ENCODE measurements at places on chromosomes 5 and 9.
A peak's percentile ranks its signal among the peaks of the same experiment; 100 is the strongest.

GRCh38 chr5:60527072-60527471, 172.9 kb downstream of the DEPDC1B start:
- no peak for DNase-seq

GRCh38 chr9:87713278-87713987, 12.5 kb upstream of the CTSL start:
- no peak for DNase-seq

GRCh38 chr9:90099262-90099963, 494.6 kb downstream of the GADD45G start:
- no peak for DNase-seq

DNA sequence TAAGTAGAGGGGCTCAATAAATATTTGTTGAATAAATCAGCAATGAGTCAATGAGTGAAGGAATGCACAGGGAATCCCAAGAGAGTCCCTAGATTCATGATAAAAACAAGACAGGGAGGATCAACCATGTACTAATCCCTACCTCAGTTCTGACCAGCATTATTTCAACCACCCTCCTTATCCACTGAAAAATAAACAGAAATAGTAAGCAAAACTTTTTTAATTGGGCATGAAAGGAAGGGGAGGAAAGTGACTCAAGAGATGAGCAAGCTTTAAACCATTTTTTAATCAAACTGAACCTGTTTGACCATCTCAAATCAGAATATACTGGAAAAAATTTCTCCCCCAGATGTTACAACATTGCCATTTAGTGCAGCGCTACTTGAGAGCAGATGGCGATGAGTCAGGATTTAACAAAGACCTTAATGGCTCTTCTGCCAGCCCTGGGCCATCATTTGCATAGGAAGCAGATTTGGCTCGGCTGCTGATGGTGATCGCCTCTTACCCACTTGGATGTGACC, 194.8 kb upstream of the SLC30A5 start:
- peak; percentile 46 for DNase-seq

- DNase-seq, result no peak
Measured at GRCh38 chr5:148147415-148147814, 20.9 kb upstream of the SPINK14 start.

GRCh38 chr9:89021154-89021803, 30.0 kb downstream of the S1PR3 start:
- DNase-seq, result no peak

DNA sequence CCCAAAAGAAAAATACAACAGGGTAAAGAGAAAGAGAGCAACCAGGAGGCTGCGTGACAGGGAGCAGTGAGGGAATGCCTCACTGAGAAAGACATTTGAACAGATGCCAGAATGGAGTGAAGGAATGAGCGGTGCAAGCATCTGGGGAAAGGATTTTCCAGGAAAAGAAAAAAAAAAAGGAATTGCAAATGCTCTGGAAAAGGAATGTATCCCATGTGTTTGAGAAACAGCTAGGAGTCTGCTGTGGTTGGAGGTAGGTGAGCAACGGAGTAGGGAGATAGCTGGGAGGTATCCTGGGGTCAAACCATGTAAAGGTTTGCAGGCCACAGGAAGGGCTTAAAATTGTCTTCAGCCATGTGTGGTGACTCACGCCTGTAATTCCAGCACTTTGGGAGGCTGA, 23.6 kb upstream of the CEMIP2 start:
- no peak for DNase-seq

DNA sequence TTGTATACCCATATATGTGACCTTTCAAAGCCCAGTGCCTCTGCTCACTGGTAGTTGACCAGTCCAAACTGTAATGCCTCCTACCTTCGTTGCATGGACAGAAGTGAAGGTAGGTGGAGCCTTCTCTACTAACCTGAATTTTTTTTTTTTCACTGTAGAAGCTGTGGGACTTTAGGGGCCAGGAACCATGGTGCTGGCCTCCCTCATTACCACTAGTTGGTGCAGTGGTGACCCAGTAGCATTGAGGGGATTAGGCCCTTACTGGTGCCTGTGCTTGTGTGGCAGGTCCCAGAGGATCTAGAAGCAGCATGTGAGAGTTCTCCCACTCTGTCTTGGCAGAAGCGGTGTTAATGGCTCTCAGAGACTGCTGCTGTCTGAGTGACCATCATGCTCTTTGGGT, 2.3 kb downstream of the RALGPS1 start:
- DNase-seq, result peak; percentile 43

DNA sequence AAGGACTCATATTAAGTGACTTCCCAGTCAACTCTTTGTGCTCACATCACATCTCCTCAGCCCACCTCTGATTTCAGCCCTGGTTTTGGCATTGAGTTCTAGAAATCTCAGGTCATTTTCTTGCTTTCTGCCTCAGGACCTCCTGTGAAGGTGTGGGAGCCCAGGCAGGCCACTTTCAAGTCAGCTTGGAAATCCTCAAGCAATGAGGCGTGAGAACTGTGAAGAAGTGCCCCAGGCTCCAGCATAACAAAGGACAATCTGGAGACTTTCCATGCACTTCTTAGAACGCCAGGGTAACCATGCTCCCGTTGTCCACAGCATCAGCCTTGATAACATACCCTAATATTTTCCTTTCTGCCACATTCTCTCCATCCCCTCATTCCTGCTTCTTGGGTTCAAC, 131.2 kb upstream of the MAP3K1 start:
- no peak for DNase-seq

DNA sequence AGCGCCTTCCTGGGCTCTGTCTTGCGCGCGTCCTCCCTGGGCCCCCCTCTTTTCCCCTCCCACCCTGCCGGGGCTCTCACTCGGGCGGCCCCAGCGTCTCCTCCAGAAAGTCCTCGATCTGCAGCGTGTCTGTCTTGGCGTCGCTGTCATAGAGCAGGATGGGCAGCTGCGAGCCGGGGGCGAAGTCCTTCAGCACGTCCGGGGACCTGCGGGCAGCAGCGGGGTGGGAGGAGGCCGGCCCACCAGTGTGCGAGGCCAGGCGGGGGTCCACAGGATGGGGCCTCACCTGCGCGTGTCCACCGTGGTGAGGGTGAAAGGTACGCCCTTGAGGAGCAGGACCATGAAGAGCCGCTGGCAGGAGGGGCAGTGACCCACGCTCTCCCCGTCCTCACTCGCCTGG, 1.0 kb downstream of the CLIC3 start:
- no peak for DNase-seq

DNA sequence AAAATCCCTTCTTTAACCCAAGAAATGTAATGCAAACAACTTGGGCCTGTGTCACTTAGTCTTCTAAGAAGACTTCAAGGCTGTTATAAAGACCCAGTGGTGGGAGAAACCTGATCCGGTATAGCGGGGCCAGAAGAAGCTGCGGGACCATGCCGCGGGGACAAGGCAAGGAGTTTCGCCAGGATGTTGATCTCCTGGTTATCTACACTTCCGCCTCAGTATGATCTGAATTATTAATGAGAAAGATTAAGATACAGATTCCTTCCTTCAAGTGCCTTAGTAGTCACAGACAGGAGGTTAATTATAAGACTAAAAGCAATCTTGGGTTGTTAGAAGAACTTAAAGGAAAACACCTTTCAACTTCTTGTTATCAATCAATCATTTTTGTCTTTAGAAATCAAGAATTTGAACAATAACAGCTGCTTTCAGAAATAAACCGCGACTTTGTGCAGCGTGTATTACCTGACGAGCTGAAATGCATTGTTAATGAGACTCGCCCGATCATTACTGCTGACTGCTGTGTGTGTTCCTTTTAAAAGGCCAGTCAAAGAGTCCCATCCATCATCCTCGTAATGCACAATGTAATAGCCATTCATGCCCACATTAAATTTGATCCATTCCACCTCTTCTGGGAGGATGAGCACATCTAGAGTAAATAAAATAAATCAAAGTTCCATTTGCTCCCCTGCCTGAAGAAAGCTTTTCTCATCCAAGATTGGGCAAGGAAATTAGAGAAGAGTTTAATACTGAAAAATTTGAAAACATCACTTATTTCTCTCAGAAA, 22.2 kb downstream of the ERAP1 start:
- DNase-seq, result no peak

GRCh38 chr5:176489077-176489476, 40.9 kb downstream of the FAF2 start:
- DNase-seq, result no peak

- DNase-seq, result no peak
Measured at GRCh38 chr9:129574911-129575585, 45.9 kb downstream of the C9orf50 start.

- DNase-seq, result peak; percentile 39
Measured at GRCh38 chr9:6384732-6385131, 28.3 kb upstream of the UHRF2 start.

GRCh38 chr5:14179446-14179845, 36.3 kb downstream of the TRIO start:
- no peak for DNase-seq

DNA sequence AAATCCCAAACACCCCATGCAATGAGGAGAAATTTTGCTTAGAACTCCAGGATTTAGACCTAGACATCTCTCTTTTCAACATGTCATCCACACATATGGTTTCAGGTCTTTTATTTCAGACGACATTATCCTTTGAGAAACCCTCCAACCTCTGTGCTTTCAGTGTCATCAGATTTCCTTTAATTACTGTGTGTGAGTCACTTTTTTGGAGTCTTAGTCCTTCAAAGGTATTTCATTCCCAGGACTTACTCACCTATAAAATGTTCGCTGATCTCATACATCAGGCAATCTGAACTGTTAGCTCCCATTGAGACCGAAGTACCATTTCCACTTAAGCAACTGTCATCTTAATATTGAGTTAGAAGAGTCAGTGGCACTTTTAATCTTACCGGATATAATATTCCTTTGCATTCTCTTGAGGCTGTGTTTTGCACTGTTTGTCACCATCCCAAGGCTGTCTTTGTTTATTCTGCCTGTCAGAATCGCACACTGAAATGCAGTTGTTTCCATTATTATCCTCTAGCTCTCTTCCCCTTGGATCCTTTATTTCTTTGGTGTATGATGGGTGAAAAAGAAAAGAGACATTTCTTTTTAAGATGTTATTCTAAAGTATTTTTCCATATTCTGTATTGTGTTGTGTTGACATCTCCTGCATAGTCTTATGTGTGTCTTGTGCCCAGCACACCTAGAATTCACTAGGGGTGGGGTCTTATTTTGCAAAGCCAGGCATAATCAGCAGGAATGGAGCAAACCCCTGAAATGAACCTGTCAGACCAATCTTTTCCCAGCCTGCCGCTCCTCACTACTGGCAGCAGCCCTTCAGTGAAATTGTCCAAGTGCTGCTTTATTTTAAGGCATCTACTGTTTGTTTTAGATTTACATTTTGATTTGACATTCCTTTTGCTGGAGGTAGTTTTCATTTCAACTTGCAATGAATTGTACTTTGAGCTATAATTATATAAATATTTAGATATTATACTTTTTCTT, 155.4 kb downstream of the PAM start:
- DNase-seq, result peak; percentile 18

DNA sequence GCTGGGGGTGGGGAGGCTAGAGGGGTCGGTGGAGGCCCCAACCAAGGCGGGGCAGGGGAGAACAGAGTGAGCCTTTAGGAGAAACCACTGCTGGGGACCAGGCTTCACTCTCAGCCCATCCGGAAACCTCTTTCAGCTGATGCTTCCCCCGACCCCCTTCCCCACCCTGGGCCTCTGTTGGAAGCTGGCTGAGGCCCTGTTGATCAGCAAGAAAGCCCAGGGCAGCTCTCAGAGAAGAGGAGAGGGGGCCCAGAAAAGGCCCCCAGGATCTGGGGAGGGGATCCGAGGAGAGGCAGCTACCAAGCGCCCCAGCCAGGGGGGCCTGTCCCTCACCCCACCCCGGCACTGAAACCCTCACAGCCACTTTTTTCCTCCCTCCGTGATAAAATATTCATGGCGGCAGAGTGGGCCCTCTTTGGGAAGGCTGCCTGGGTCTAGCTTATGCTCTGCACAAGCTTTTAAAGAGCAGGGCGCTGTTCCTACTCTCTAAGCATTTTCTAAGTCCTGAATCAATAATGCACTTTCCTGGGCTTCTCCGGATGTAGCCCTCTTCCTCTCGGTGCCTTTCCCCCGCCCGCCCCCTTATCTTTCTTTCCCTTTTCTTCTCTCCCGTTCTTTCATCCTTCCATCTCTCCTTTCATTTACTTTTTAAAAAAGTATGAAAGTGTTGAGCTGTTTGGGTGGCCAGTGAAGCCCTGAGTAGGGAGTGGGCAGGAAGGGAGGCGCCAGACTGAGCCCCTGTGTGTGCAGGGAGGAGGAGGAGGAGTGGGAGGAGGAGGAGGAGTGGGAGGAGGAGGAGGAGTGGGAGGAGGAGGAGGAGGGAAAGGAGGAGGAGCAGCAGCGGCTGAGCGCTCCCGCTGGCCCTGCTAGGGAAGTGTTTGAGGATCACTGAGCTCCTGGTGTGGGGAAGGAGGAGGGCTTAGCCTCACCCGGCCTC, 23.5 kb downstream of the NTNG2 start:
- peak; percentile 58 for DNase-seq

DNA sequence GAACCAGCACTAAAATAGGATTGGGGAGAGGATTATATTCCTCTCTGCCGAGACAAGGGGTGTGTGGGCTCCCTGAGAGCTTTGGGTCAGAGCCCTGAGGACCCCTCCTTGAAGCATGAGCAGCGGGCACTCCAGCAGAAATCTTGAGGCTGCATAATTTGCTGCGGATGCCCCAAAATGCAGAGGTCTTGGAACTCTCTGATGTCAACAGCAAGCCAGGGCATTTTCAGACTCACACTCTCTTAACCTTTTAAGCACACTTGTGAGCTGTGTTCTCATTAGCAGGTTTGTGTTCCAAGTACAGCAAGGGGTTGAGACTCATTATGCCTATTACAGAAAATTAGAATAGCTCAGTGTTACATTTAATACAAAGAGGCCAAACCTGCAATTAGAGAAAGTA, 513.0 kb upstream of the ADAMTS16 start:
- no peak for DNase-seq

GRCh38 chr5:388266-389196, 54.4 kb upstream of the EXOC3 start:
- DNase-seq, result no peak

DNA sequence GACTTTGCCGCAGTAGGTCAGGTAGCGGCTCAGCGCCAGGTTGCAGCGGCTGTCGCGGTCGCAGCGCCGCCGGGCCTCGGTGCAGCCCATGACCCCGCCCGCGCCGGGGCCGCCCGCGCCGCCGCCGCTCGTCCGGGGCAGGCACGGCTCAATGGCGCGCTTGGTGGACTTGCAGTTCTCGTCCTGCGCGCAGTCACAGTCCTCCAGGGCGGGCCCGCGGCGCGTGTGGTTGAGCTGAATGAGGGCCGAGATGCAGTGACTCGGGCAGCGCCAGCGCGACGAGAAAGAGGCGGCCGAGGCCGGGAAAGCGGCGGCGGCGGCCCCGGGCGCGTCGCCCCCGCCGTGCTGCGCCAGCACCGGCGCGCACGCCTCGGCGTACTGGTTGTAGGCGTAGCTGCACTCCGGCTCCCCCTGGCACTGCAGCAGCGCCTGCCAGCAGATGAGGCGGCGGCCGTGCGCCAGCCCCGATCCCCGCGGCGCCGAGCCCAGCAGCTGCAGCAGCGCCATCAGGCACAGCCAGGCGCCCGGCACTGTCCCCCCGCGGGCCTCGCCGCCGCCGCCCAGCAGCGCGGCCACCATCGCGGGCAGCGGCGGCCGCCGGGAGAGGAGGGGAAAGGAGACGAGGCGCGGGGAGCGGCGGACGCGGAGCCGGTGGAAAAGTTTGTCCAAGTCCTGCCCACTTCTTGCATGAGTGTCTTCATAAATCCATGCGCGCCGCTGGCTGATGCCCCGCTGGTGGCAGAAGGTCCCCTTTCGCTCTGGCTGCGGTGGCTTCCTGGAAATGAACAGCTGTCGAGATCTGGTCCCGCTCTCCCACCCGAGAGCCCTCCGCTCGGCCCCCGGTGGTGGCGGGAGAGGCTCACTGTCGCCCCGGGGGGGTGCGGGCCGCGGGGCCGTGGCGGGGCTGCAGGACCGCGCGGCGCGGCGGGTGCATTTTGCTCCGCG, 833 bp downstream of the GAS1 start:
- peak; percentile 55 for DNase-seq

GRCh38 chr5:153796527-153796926, 242.2 kb downstream of the FAM114A2 start:
- DNase-seq, result no peak

- DNase-seq, result peak; percentile 76
Measured at GRCh38 chr9:34197756-34198711, 19.2 kb downstream of the UBAP1 start.

All from iPS-NIHi11 (cell line).